ENCODE measurements at places on chromosomes 12 and 14. TPM values are rescaled to one million over a fixed set of nuclear protein-coding genes. Genes with fewer than 3 reads are reported as not detected.

DNA sequence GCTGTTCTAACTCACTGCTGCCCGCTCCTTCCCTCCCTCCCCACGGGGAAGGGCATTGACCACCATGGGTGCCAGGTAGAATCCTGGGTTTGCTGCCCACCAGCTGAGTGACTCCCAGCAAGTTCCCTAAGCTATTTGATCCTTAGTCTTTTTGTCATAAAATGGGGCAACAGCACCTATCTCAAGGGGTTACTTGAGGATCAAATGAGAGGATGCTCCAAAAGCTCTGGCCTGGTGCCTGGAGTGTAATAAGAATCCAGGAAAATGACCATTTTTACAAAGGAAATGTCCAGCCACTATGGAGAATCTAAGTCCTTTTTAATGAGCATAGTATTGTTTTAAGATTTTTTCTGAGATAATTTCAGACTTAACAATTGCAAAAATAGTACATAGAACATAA, 61.4 kb upstream of the CMKLR1 start:
- H3K4me3 ChIP-seq = no peak overlapping the region
- H3K27me3 ChIP-seq = peaks cover 28% of the 10 kb centered on the region
- H3K36me3 ChIP-seq = peaks cover 2% of the 10 kb centered on the region
- no peak for DNase-seq
- H3K27ac ChIP-seq = no peak overlapping the region

DNA sequence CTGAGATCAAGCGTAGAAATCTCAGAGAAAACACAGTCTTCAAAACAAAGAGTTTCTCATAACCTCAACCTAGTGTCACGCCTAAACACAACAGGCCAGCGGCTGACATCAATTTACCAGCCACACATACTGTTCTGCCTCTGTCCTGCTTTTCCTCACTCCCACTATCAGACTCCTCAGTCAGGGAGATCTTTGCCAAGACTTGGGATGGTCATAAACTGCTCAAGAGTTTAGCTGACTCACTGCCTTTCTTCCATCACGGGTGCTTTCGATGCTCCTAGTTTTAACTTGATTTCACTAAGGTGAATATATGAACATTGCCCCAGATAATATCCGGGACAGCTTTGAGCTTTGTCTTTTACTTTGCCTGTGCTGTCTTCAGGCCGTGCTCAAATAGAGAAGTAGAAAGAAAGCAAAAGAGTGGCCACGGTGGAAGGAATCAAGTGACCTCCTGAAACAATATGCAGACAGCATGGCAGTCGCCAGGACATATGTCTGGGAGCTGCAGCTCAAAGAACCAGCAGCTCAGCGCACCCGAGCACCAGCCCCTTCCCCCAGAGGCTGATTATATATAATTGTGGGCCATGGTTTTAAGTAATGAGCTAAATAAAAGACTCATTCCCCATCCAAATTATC, 12.1 kb downstream of the MDM1 start:
- no peak overlapping the region for H3K27ac ChIP-seq
- DNase-seq = no peak
- no peaks in the 10 kb centered on the region for H3K27me3 ChIP-seq
- H3K36me3 ChIP-seq = peaks cover 3% of the 10 kb centered on the region
- no peak overlapping the region for H3K4me3 ChIP-seq

GRCh38 chr12:7073946-7074345, 13.4 kb downstream of the C1S start:
- DNase-seq = no peak
- no peak overlapping the region for H3K4me3 ChIP-seq
- H3K27ac ChIP-seq = no peak overlapping the region
- no peaks in the 10 kb centered on the region for H3K36me3 ChIP-seq
- peaks cover 5% of the 10 kb centered on the region for H3K4me1 ChIP-seq

DNA sequence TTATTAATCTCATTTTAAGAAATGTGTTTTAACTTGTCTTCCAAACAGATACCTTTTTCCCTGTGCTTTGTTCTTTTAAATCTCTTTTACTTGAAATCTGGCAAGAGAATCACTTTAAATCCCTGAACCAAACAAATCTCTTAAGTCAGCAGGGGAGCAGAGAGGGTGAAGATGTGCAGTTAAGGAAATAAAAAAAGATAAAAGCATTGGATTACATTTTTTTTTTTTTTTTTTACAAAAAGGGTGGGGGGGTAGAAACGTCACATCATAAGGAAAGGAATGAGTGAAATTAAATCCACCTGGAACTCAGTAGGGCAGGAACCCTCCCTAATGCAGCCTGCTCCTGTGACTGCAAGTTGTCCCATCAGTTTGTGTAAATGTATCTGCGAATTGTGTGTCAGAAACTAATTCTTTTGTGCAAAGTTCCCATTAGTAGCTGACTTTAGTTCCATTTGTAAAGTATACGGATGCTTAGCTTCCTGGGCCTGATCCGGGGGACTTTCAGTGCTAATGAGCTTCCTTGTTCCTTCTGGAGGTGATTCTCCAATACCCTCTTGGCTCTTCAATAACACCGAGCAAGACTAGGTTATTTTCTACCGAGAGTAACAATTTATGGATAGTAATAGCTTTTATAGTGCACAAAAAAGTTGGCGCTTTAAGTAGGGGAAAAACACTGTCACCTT, 1.5 kb downstream of the TTC6 start:
- H3K36me3 ChIP-seq = no peaks in the 10 kb centered on the region
- peaks cover 33% of the 10 kb centered on the region for H3K4me1 ChIP-seq
- peaks cover 82% of the 10 kb centered on the region for H3K27me3 ChIP-seq
- H3K4me3 ChIP-seq = no peak overlapping the region
- no peak for DNase-seq
- no peak overlapping the region for H3K27ac ChIP-seq

DNA sequence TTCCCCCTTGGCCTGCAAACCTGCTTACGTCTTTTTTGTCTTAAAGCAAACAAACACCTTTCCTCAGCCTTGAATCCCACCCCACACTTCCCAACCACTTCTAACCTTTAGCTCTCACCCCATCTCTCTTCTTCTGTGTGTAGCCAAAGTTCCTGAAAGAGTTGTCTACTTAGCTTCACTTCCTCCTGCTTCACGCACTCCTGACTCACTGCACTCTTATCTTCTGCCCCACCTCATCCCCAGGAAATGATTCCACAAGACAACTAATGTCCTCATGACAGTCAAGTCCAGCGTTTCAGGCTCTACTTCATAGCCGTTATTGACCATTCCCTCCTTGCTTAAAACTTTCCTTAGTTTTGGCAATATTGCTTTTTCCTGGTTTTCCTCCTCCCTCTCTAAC, 22.4 kb downstream of the EIF2B2 start:
- no peak for DNase-seq
- H3K4me1 ChIP-seq = no peaks in the 10 kb centered on the region
- H3K27me3 ChIP-seq = no peaks in the 10 kb centered on the region
- no peak overlapping the region for H3K4me3 ChIP-seq

- no peak overlapping the region for H3K4me3 ChIP-seq
- peaks cover 7% of the 10 kb centered on the region for H3K36me3 ChIP-seq
- peaks cover 48% of the 10 kb centered on the region for H3K4me1 ChIP-seq
- H3K27me3 ChIP-seq = no peaks in the 10 kb centered on the region
- H3K27ac ChIP-seq = no peak overlapping the region
- DNase-seq = no peak
These were observed 10.4 kb upstream of the EID3 start for GRCh38 chr12:104292872-104293794.

GRCh38 chr12:31524791-31525495, 66.0 kb downstream of the DENND5B start:
- H3K36me3 ChIP-seq = no peaks in the 10 kb centered on the region
- no peak overlapping the region for H3K4me3 ChIP-seq
- no peaks in the 10 kb centered on the region for H3K27me3 ChIP-seq
- H3K4me1 ChIP-seq = peaks cover 32% of the 10 kb centered on the region
- DNase-seq = no peak
- peak overlapping the region; percentile 50 for H3K27ac ChIP-seq

DNA sequence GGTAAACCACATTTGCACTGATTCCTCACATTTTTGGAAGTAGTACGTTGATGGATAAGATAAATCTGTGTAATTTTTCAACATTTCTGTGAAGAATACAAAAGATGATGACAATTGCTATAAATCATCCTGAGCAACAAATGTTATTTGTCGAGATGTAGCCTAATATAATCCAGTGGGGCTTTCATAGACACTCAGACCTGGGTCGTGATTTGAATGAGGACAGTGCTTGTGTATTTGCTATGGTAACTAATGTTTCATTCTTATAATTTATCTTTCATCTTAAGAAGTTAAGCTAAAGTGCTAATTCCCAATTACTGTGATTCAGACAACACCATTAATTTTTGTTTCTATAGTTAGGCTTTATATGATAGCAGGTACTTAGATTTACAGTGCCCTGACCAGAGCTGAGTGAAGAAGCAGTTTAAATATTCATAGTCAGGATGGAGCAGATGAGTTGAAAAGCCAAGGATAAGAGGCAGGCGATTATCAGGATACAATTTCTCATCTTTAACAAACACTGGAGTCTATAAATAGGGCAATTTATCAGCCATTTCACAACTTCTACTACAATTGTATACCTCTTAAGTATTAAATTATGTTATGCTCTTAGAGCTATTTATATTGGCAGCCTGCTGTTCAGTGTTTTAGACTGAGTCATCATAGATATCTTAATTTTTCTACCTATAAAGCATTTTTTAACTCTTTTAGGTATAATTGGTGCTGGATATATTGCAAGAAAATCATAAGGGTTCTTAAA, 359.9 kb downstream of the TRHDE start:
- H3K27me3 ChIP-seq = no peaks in the 10 kb centered on the region
- H3K36me3 ChIP-seq = no peaks in the 10 kb centered on the region
- H3K4me1 ChIP-seq = no peaks in the 10 kb centered on the region
- no peak for DNase-seq

BCL11B gene
- 0.17 TPM for total RNA-seq

DAO gene
- not detected for total RNA-seq

PIWIL1 gene
- not detected for total RNA-seq
